ENCODE measurements at places on chromosomes 5 and 9.

DNA sequence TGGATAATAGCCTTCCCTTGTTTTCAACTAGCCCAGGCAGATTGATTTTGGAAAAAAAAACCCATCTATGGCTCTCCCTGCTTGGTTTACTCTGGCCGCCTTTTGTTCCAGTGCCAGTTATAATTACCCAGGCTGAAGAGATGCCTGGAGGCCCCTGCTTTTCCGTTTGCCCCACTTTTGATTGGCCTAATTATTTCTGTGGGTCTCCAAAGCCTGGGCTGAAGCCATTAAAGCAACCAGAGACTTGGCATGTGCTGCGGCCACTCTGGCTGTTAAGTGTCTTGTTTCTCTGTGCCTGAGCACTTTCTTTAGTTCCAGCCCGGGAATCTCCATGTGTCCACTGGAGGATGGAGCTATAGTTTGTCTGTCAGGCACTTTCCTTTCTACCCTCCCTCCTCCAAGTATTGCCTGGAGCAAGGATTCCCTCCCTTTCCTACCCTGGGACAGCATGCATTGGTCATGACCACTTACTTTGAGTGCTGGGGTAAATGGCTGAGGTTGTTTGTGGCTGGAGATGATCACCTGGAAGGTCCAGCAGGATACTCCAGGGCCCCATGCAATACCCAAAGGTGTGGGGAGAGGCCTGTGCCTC is 105.1 kb upstream of the CTSL start:
- no peak for DNase-seq

DNA sequence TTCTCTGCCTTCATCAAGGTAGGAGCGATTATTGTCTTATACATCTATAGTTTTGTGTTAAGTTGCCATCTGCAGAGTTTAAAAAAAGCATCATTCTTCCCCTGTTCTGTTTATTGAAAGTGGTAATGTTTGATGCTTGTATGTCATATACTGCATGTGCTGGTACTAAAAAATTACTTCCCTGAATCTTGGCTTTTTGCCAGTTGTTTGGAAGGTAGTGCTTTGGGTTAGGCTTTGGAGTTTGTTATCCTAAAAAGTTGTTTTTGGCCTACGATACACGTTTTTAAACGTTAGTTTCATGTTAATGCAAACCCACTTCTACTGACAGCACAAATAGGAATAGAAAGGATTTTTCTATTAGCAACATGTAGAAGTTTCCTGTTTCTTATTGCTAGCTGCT is 158.3 kb downstream of the GIN1 start:
- no peak for DNase-seq

DNA sequence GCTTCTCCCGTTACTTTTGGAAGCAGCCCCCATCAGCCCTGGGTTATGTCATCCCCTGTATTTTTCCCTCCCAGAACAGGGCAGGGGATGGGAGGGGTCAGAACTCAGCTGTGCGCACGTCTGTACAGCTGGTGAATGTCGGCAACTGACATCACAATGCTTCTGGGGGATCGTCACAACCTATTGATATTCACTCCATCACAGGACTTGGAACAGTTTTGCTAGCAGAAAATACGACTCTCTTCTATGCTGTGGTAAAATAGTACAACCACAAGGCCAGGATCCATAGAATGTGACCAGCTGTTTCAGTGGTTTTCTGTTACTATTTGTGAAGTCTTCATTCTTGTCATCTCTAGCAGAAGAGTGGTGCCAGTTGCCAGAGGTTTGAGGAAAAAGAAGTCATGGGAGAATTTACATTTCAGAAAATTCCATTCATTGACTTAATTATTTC is 77.1 kb upstream of the KLF4 start:
- DNase-seq = no peak

GRCh38 chr9:128061275-128061960 is 5.7 kb downstream of the NAIF1 start:
- no peak for DNase-seq

GRCh38 chr5:10593531-10594181 is 29.8 kb downstream of the ANKRD33B start:
- DNase-seq = no peak

DNA sequence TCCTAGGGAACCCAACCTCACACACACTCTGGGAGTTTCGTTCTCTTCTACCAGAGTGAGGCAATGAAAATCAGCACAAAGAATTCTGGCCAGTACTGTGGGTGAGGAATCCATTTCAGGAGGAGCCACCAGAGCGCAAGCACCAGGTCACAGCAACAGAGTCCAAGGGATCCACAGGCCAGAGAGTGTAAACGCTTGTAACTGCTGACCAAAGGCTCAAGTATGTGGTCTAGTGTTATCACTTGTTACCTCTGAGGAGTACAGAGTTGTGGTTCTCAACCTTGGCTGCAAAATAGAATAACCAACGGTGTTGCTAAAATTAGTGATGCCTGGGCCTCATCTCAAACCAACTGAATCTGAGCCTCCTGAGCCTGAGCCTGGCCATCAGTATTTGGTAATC is 152.5 kb upstream of the ZNF366 start:
- DNase-seq = no peak

GRCh38 chr5:158908425-158909220 is 191.1 kb downstream of the EBF1 start:
- DNase-seq = no peak

- DNase-seq = no peak
These were observed 612.1 kb downstream of the EBF1 start for GRCh38 chr5:158487664-158488063.

GRCh38 chr5:119374901-119375300 is 19.1 kb downstream of the TNFAIP8 start:
- no peak for DNase-seq

DNA sequence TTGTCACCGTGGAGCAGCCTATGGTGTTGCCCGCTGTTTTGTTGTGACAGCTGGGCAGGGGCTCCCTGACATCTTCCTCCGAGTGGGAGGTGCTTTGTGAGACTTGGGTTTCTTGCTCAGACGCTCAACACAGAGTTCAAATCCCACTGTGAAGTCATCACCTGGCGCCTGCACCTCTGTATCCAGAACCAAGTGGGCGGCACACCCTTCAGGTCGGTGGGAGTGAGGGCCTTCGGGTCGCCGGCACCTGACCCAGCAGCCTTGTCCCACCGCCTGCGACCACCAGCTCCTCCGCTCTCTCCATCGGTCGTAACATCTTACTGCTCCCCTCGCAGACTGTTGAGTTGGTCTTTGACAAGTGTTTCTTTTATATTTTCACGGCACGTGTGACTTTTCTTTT is 37.6 kb upstream of the EXOC3 start:
- DNase-seq = no peak

Measured in activated naive CD4-positive, alpha-beta T cell (primary cell).